Fibroblast of gingiva (primary cell): ENCODE measurements at places on chromosomes 16 and 17.

DNA sequence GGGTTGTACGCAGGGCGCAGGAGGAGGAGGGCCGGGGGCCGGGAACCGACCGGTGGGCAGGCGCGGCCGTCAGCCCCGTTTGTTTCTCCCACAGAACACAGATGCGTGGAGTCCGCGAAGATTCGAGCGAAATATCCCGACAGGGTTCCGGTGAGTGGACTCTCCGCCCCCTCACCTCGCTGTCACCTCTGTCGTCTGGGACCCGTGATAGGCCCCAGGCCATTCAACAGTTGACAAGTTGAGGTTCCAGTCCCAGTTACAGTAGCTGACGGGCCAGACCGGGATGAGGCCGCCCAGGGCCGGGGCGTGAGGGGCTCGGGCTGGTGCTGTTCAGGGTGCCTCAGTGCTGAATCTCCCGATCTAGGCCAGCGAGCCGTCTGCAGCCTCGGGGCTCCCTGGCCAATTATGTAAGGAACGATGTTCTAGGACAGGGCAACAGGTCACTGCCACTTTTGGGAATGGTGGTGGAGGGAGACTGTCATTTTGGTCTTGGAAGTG lies 628 bp downstream of the GABARAPL2 start:
- DNase-seq = no peak

GRCh38 chr16:49858200-49859124 lies 2.5 kb upstream of the ZNF423 start:
- no peak for DNase-seq

GRCh38 chr17:6574687-6575595 lies 18.6 kb upstream of the PITPNM3 start:
- DNase-seq = no peak

- no peak for DNase-seq
Observed at GRCh38 chr17:75155191-75155601, 884 bp upstream of the JPT1 start.

DNA sequence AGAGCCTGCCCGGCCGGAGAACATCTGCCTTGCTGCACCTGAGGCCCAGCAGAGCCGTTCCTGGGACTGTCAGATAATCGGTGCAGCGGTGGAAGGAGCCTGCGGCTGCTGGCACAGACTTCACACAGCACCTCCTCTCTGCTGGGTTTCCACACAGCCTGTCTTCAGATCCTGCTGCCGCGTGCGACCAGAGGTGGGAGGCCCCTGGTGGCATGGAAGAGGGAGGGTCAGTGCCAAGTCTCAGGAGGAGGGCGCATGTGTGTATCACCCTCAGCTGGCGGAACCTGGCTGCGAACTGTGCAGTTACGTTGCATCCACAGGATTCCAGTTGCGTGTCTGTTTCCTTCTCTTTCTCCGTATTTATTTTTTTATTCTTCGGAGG lies 3.3 kb downstream of the CDK5R1 start:
- no peak for DNase-seq

DNA sequence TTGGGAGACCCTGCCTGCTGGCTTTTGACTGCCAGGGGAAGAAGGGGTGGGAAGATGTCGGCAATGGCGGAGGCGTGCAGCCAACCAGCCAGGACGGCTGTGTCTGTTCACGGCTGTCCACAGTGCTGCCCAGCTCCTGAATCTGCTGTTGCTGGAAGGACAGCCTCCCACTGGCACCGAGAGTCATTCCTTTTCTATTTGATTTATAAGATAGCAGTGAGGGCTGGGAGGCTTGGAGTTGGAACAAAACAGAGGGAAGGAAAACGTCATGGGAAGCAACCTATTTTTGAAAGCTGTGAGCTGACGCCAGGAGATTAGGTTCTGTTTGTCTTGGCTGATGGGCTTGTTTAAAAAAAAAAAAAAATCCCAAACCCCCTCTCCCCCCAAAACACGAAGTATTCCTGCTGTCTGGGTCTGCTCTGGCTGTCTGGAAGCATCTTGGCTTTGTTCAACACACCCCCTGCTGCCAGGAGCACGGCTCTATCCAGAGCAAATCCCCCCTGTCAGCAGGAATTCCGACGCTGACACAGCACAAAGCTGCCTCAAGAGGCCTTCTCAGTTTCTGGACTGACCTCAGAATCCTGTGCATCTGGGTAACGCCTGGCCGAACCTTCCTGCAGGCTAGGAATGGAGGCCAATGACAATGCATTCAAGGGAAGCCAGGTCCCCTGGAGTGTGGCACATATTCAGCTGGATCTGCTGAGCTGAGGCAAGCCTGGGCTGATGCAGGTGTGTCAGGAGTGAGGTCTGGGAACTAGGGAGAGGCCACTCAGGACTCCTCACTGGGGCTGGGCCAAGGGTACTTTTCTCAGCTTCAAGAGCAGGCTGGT lies 41.0 kb upstream of the SREBF1 start:
- peak; percentile 87 for DNase-seq

GRCh38 chr17:8123695-8124349 lies at the start of gene HES7:
TSS of gene HES7 (minus strand) at chr17:8124106. CDS start at chr17:8124084, 22 bp downstream.
- DNase-seq = no peak

GRCh38 chr16:48432136-48432535 lies 46.9 kb upstream of the SIAH1 start:
- DNase-seq = no peak
